ENCODE measurements at places on chromosomes 11 and 22.

DNA sequence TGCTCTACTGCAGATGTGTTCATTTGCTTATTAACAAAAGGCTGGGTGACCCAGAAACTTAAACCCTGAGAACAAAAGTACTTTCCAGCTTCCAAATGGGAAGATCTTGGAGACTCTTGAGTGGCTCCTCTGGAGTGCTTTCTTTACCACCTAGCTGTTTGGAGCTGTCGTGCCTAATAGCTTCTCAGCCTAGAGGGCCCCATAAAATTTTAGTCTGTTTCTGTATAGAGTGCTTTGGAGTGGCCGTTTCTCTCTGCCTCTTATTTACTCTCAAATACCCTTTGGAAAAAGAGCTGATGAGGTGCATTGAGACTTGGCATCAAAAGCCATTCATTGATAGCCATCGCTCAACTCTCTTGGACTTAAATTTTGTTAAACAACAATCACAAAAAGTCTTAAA lies 50.7 kb downstream of the ZNRF3 start:
- no peak for DNase-seq

DNA sequence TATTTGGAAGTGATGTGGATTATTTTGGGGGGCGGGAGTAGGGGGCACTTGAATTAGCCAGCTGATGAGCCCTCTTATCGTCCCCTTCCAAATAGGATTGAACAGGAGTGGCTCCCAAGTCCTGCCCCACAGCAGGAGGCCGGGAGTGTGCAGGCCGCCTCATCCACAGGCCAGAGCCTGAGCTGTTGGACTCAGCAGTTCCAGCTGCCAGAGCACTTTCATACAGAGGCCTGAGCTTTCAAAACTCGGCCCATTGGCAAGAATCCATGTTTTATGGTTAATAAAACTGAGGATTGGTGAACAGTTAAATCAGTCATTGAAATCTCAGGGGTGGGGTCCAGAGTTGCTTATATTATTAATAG lies 9.6 kb downstream of the FAM118A start:
- DNase-seq = no peak

DNA sequence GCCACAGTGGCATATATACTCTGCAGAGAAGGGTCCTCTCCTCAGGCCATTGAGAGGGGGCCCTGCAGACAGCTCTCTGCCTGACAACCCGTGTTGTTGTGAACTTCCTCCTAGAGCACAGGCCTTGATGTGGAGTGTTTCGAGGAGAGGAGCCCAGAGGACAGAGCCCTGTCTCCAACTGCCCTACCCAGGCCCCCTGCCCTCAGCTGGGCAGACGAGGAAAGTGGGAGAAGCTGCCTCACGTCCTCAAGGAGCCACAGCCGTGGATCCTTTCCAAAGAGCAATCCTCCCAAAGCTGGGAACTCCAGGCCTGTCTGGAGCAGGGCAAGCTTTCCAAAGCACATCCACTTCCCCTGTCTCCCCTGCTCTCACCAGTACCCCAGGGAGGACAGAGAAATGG lies 10.7 kb downstream of the LMO1 start:
- DNase-seq = no peak

DNA sequence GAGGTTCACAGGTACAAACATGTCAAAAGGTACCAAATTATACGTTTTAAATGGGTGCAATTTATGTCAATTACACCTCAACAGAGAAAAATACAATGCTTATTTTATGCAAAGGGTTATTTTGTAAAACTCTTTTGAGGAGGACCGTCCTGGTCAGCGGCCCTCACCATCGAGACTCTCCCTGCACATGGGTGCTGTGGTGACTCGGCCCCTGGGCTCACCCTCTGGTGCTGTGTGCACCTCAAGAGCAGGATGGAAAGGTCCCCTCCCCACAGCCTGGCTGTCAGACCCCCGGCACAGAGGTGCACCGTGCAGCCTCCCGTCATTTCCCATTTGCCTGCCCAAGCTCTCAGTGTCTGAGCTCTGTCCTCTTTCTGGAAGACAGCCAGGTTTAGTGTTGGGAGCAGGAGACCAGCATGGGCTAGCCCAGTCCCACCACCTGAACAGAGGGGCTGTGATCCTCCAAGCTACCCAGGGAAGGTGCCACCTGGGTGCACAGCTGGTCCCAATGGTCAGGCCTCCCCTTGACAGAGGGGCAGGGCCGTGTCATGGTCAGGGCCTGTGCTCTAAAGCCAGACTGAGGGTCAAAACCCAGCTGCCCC lies 41.8 kb upstream of the PRODH start:
- no peak for DNase-seq

GRCh38 chr11:27447288-27448183 lies 25.1 kb downstream of the LGR4 start:
- DNase-seq = no peak

DNA sequence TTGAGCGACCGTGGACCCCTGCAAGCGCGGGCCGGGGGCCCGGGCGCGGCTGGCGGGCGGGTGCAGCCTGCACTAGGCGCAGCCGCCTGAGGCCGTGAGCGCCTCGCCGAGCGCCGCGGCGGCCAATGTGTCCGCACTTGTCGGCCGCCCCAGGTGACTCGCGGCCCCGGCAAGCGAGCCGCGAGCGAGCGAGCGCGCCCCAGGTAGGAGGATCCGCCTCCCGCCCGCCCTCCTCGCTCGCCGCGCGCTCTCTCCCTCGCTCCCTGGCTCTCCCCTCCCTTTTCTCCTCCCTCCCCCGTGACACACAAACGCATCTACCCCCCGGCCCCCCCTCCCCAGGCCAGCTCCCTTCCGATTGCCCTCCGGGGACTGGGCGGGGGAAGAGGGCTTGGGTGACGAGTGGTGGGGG lies at the start of gene WNT7B:
Gene WNT7B (minus strand): TSS at position 160 of the 409 bp plus-strand sequence. CDS start 408 bp downstream, outside the sequence.
- no peak for DNase-seq

GRCh38 chr11:28153586-28153985 lies 45.4 kb downstream of the METTL15 start:
- peak; percentile 31 for DNase-seq

- no peak for DNase-seq
Measured at GRCh38 chr22:42752230-42752746, 31.6 kb upstream of the A4GALT start.

DNA sequence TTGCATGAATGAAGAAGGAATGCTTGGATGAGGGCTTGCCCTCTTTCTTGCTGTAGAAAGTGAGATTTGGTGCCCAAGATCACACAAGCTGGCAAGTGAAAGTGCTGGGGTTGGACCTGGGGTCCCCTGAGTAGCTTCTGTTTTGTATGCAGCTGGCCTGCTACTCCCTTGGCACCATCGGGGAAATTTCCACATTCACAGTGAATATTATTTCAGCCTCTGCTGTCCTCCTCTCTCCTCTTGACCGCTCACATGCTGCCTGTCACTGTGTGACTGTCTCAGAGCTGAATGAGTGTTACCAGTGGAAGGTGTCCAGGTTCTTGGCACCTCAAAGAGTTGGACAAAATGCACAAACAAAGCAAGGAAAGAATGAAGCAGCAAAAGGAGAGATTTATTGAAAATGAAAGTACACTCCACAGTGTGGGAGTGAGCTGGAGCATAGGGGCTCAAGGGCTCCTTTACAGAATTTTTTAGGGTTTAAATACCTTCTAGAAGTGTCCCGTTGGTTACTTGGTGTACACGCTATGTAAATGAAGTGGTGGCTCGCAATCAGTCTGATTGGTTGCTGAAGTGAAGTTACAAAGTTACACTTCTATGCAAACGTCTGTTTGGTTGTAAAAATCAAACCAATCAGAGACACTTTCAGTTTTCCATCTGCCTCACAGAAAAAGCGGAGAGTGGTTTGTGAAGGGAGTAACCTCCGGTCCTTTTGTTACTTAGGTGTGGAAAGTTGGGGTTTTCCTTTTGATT lies 87.4 kb downstream of the DEPDC5 start:
- DNase-seq = no peak

DNA sequence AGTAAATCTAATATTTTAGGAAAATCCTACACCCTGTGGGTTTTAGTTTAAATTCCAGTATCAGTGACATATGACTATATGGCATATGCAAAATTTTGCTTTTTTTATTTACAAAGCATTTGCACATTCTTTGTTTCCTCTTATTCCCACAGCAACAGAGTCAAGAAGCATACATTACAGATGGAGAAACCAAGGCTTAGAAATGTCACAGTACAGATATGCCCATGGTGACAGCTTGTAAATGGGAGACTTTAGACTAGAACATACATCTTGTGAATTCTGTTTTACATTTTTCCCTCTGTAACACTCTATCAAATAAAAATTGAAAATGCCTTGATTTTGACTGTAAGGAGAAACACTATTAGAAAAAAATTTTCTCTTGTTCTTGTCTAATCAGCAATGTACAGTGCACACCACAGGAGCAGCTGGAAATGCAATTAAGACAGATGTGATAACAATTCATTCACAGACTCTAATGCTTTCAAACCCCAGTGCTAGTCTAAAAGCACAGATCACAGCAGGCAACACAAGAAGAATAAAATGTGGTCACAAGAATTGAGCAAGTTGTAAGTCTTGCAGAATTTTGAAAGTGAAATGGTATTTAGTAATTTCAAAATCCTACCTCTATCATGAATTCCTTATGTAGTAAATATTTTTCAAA lies 375.9 kb downstream of the LUZP2 start:
- DNase-seq = no peak

DNA sequence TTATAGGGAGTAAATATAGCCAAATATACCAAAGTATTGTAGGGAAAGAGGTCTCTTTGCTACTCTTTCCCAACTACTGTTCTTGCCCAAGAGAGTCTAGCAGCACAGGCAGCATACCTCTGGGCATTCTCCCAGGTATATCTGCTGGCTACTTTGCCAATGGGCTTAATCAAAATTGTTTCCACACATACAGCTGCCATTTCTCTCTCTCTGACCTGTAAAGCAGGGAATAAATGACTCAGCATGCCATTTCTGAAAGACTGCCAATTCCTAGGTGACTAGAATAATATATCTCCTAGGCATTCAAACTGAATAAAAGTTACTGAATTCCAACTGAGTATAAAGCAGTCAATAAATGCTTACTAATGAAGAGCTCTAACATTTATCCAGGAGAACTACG lies 44.6 kb downstream of the RDX start:
- peak; percentile 7 for DNase-seq

DNA sequence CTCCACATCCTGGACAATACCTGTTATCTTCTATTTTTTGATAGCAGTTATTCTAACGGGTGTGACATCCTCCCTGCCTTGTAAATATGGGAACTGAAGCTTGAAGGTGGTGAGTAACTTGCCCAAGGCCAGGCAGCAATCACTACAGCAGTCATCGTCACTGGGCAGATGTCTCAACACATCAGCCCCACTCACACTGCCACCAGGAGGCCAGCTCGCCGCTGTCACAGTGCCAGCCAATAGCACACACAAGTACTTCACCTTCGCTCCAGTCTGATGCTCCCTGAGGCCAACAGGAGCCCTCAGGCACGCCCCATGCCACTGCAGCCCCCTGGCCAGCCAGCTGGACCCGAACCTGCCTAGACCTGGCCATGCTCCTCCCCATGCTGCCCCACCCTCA lies 4.9 kb upstream of the TTLL1 start:
- DNase-seq = no peak

DNA sequence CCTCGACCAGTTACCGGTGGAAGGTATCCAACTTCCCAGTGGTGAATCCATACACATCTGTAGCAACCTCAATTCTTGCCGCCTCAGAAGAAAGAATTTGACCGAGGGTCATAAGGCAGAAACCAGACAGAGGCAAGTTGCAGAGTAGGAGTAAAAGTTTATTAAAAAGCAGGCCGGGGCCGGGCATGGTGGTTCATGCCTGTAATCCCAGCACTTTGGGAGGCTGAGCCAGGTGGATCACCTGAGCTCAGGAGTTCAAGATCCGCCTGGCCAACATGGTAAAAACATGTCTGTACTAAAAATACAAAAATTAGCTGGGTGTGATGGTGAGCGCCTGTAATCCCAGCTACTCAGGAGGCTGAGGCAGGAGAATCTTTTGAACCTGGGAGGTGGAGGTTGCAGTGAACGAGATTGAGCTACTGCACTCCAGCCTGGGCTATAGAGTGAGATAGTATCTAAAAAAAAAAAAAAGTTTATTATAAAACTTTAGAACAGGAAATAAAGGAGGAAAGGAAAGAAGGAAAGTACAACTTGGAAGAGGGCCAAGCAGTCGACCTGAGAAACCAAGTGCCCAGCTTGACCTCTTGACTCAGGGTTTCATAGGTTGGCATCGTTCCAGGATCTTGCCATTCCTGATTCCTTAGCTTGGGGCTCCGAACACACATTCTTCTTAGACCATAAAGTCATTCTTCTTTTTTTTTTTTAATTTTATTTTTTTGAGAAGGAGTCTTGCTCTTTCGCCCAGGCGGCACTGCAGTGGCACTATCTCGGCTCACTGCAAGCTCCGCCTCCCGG lies 27.8 kb downstream of the RGL4 start:
- no peak for DNase-seq

GRCh38 chr11:2444821-2445745 lies at the start of gene KCNQ1:
Gene KCNQ1 (plus strand): TSS chr11:2445008. CDS start chr11:2445099, 91 bp downstream.
- DNase-seq = no peak

GRCh38 chr11:126467046-126467370 lies 111.5 kb downstream of the ST3GAL4 start:
- DNase-seq = no peak

DNA sequence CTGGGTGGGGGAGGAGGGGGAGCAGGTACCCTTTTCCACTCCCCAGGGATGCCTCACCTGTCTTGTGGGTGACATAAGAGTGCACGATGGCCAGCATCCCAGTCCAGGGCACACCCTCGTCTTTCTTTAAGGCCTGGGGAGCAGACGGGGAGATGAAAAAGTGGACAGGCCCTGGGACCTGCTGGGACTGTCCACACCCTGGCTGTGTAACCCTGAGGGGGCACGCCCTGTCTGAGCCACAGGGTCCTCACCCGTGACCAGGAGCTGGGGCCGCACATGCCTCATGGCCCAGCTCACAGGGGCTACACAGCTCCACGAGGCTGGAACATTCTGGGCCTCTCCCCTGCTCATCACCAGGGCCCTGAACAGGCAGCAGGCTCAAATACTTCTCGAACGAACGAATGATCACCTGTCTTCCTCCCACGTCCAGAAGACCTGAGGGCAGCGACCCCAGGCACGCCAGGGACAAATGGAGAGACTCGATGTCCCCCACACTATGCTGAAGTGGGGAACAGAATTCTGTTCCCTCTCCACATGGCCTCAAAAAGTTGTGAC lies 123.9 kb downstream of the PHF21B start:
- no peak for DNase-seq

DNA sequence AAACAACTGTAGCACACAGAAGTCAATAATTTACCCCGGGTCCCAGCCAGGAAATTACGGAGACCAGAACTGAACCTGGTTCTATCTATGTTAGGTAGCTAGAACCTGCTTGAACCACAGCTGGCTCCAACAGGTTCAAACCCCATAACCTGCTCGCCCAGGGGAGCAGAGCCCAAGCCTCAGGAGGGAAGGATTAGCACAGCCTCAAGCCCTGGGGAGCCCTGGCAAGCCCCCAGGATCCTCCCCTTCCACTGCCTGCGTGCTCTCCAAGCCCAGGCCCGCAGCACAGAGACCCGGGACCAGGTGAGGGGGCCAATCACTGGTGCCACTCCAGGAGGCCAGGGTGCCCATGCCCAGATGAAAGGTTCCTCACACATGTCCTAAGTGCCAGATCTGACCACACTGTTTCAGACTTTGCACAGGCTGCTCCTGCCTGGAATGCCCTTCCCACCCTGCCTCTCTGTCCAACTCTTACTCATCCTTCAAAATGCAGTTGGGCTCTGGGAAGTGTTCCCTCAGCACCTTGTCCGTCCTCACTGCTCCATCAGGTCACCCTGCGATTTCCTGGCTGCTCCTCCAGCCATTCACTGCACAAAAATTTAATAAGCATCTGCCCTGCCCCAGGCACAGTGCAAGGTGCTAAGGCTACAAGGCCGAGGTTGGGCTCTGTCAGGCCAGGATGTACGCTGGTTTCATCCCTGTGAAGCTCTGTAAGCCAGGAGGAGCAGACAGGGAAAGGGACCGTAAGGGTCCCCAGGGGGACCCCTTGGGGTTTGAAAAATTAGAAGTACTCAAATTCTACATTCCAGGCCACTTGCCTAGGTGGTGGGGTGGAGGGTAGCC lies 32.2 kb downstream of the ARRB1 start:
- DNase-seq = no peak
